ENCODE measurements at places on chromosomes 12 and 14.

DNA sequence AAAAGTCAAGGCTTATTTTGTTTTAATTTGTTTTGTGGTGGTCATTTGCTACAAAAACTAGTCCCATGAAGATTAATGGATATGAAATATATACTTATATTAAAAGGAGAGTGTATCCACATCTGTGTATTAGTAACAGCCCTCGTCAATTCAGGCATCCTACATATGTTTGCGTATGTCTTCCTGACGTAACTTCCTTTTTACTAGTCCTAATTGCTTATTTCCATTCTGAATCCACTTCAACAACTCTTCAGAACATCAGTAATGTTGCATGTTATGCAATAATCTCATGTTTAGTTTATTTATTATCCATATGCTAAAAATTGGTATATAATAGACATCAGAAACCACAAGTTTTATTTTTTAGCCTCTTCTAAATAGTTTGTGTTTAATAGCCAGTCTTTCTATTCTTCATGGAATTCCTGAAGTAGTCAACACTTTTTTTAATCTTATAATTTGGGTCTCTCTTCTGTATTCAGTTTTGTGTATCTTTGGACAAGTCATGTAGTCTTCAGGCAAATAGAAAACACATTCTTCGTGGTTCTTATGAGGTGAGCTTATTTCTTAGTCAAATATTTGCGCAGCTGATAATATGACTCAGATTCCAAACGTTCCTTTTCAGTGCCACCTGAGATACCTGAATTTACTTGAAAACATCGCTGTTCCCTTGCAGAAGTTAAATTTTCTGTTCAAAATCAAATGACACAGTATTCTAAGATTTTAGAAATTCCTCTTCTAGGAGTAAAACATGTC is 268.6 kb downstream of the CCDC59 start:
- DNase-seq, result no peak

DNA sequence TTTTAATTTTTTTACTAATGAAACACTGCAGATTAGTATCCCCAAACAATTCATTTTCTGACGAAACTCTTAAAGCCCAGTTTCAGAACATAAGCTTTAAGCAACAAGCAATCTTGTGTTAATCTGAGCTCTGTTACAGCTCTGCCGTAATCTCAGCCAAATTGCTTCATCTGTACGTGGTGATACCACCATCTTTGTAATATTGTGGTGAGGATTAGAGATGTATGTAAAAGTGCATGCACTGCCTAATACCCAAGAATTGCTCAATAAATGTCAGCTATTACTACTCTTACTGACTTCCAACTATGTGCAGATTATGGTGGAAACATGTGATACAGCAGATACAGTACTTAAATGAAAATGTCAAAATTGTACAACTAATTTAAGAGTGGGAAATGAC is 1.8 kb downstream of the AKAP5 start:
- no peak for DNase-seq

DNA sequence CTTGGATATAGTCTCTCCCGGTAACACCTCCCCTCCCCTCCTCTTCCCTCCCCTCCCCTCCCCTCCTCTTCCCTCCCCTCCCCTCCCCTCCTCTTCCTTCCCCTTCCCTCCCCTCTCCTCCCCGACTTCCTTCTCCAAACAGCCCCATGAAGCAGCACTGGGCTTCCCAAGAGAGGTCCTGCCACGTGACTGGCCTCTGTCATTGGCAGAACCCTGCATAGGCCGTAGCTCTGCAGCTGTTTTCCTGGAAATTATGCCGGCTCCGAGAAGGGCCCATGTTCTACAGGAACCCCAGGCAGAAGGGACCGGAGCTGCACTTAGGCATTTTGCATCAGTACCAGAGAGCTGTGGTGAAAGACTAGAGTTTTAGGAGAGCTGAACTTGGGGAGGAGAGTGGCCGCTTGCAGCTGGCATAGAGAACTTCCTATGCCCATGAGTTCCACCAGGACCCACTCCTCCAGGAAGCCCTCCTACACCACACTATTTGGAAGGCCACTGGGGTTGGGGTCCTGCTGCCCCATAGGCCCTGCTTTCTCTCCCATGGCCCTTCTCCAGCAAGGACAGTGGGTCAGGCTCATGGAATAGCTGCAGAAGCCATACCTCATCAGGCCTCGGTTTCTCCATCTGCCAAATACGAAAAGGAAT is 5.1 kb upstream of the TNFAIP2 start:
- DNase-seq, result no peak

DNA sequence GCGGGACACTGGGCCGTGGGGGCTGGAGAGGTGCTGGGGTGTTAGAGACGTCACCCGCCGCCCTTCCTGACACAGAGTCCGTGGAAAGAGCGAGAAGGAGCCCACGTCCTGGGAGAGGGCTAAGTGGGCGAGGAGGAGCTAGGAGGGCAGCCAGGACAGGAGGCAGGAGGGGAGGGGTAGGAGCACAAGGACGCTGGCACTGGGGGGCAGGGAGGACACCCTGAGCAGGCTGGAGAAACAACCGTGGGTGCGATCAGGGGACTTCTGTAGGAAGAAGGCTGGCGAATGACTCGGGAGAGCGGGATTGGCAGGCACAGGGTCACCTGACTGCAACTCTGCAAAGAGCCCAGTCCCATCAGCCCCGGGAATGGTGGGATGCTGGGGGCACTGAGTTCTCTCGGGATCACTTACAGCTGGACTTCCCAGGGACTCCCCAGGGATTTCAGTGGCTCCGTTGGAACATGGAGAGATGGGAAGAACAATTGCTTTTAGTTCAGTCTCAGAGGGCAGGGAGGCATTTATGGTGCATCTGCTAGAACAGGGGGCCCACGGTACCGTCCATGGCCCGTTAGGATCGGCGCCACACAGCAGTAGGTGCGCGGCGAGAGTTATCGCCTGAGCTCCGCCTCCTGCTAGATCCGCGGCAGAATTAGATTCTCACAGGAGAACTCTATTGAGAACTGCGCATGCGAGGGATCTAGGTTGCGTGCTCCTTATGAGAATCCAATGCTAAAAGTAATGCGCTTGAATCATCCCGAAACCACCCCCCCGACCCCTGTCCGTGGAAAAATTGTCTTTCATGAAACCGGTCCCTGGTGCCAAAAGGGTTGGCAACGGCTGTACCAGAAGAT is 24.3 kb downstream of the UBR7 start:
- no peak for DNase-seq

GRCh38 chr12:116278667-116279066 is 1.2 kb upstream of the MED13L start:
- no peak for DNase-seq

DNA sequence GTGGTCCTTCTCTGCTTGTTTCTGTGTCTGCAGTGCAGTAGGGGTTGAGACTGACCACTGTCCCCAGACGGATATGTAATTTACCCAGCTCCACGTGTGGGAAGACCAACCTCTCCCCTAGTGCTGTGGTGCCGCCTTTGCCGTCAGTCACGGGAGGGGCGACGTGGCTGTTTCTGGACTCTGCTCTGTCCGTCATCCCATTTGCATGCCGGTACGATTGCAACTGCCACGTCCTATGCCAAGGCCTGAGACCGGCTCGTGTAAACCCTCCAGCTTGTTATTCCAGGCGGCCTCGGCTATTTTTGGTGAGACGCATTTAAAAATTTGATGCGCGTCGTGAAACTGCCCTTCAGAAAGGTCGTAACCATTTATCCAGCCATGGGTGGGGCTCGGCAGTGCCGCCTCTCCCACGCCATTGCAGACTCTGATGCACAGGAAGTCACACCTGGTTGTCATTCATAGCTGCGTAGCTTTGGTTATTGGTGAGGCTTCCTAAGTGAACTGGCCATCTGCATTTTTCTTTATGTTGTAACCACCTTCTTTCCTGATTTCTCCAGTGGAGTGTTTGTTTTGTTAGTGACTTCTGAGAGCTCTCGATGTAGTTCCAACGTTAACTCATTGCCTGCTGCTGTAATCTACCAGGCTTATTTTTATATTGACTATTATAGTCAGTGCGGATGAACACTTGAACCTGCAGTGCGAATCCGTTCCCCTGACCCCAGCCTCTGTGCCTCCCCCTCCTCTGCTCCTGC is 75.1 kb downstream of the ADGRD1 start:
- DNase-seq, result no peak

DNA sequence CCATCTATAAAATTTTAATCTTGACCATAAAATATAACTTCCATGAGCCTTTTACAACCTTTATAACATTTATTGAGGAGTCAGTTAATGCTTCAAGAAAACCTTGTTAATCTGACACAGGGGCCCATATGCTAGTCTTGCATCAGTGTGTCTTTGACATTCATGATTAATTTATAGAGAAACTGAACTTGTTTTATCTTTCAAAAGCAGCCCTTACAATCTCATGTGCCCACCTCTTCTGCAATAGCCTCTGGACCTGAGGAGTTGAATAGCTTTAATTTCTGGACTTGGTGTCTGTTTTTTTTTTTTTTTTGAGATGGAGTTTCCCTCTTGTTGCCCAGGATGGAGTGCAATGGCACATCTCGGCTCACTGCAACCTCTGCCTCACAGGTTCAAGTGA is 8.6 kb upstream of the LPCAT3 start:
- no peak for DNase-seq

GRCh38 chr14:100536721-100537445 is 50.3 kb downstream of the BEGAIN start:
- no peak for DNase-seq

DNA sequence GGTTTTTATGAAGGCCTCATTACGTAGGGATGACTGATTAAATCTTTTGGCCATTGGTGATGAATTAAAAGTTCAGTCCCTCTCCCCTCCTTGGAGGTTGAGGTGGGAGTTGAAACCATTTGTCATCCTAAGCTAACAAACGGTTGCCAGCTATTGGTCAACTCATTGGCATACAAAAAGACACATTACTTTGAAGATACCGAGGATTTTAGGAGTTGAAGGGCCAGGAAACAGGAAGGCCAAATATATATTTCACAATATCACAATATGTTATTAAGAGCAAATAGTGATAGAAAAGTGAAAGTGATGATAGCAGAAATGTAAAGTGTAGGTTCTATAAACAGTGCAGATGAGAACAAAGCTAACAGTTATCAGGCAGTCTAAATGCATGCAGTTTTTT is 24.4 kb downstream of the RCOR1 start:
- no peak for DNase-seq

GRCh38 chr12:32070370-32070769 is 36.3 kb upstream of the BICD1 start:
- no peak for DNase-seq

DNA sequence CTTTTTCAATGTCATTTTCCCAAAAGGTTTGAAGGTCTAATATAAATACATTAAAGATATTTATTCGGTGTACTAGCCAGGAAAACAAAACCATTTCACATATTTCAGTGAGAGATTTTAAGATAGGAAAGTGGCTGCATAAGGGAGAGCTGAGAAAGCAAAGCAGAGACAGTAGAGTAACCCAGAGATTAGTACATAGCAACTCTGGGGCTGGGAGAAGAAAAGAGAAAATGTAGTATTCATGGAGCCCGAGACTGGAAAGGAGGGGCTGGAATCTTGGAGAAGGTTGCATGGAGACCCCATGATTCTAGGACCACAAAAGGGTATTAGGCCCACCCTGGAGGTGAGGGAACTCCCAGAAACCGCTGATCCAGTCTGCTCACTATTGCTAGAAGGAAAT is 236.9 kb downstream of the PAWR start:
- DNase-seq, result no peak

- no peak for DNase-seq
Measured at GRCh38 chr12:85775091-85775490, 61.1 kb downstream of the RASSF9 start.

DNA sequence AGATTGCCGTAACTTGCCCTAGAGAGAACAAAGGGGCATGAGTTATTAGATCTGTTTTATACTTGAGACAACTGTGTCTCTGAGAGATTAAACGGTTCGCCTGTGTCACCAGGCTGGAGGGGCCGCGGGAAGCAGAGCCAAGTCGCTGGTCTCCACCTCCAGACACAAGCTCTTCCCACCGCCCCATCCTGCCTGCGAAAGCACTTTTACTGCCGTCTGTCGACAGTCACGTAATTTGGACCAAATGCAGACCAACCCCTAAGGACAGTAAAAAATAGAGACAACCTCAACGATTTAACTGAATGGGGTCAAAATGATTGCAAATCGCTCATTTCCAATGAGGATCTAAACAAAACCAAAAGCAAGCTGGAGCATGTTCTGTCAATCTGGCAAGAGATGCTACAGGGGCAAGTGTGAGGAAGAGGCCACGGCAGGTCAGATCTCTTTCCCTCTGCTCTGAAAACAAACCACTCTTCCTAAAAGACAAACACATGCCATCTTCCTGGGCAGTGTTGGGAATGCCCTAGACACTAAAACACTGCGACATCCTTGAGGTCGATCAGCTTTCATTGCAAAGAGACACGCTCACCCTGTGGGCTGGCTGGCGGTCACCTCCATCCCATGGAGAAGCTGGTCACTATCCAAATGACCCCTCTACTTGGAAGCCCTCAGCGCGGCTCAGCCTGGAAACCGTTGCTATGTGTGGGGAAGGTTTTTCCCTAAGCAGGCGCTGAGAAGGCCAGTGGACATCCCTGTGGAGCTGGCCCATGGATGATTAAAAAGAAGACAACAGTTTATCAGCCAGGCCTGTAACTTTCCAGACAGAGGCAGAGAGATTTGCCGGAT is 17.1 kb downstream of the GSC start:
- DNase-seq, result no peak

- no peak for DNase-seq
Measured at GRCh38 chr12:105267711-105268110, 31.7 kb upstream of the APPL2 start.

DNA sequence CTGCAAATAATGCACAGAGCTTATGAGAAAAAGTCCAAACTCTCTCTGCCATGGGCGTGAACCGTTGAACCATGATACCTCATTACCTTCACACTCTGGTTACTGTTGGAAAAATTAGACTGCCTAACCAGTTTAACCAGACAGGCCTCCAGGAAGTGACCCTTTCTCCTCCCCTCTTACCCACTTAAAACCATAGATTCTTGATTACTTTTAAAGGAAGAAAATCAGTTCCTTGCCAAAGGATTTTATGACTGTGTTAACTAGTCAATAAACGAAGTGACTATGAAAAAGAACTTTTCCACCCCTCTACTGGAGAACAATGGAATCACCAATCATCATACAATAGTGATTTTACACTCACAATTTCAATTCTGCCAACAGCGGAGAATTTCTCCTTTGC is 254.0 kb upstream of the ATP2B1 start:
- no peak for DNase-seq

All from stimulated activated CD8-positive, alpha-beta memory T cell treated with anti-CD3 and anti-CD28 coated beads, Interleukin-15, amount 100 ng/mL, for 4 hours (primary cell).